ENCODE measurements at places on chromosomes 2 and 18. TPM values are rescaled to one million over a fixed set of nuclear protein-coding genes. Genes with fewer than 3 reads are reported as not detected.

Gene MTLN
- 80.2 TPM for total RNA-seq

Gene UXS1
- 31.0 TPM for total RNA-seq

Gene NGEF
- 1.3 TPM for total RNA-seq

Gene CRYGC
- total RNA-seq: not detected

GRCh38 chr18:36215577-36215976 lies 28.3 kb downstream of the MOCOS start:
- DNase-seq: no peak
